ENCODE measurements at places on chromosomes 3 and 15. TPM values are rescaled to one million over a fixed set of nuclear protein-coding genes. Genes with fewer than 3 reads are reported as not detected.

DNA sequence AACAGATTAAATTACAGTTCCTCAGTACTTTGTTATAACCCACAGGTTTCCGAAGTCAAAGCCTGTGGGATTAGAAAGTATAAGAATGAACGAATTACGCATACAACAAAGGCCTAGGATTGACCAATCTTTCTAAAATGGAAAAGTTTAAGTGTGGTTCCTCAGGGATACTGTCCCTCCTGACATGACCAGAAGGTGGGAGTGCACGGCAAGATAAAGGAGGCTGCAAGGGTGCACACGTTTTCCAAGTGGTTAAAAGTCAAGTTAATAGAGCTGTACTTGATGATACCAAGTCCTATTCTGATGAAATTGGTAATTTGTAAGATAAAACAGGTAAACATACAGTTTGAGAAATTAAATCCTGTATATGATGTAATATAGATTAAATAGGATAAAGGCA lies 96.2 kb downstream of the ALDH1A2 start:
- no peak for DNase-seq

DNA sequence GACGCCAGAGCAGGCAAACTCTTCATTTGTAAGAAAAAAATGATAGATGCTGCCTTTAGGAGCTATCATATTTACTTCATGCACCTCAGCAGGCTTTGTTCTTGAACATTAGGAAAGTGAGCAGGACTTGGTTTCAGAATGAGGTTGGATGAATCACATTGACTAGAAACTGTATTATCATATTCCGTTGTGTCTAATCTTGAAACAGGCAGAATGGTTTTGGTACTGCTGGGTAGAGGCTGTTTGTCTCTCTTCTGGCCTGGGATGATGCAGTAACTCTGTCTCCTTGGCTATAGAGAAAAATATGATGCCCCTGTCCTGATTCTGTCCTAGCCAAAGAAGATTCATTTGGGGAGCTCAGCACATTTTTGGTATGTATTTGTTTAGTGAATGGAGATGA lies 344.2 kb upstream of the GRM7 start:
- DNase-seq: no peak

DNA sequence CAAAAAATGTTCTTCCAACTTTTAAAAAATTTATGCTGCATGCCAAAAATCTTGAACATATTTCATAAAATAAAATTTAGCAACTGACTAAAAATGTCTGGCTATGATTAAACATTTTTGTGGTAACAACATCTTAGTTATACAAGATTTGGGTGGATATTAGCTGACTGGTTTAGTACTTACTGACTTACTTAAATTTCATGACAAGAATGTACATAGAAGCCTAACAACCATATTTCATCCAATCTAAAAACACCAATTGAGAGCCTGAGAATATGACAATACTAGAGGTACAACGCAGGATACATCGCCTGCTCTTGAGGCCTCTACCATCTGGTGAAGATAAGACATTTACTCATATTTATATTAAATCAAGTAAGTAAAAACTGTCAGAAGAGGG lies 34.6 kb downstream of the GNB4 start:
- no peak for DNase-seq

CADPS gene
- 1.6 TPM for polyA plus RNA-seq

FGF7 gene
- 27.4 TPM for polyA plus RNA-seq

Data from muscle of arm (tissue), 14 donors.